ENCODE measurements at places on chromosomes 2 and 18. TPM values are rescaled to one million over a fixed set of nuclear protein-coding genes. Genes with fewer than 3 reads are reported as not detected.

Gene SMYD5
- 18.2 TPM for polyA plus RNA-seq

- H3K36me3 ChIP-seq: no peaks in the 10 kb centered on the region
- H3K27ac ChIP-seq: no peak overlapping the region
- peaks cover 24% of the 10 kb centered on the region for H3K4me1 ChIP-seq
Observed at GRCh38 chr2:120683081-120683480, 52.6 kb upstream of the GLI2 start.

GRCh38 chr18:79510046-79510685, 114.4 kb downstream of the NFATC1 start:
- no peak overlapping the region for H3K4me3 ChIP-seq
- H3K27ac ChIP-seq: no peak overlapping the region
- no peaks in the 10 kb centered on the region for H3K36me3 ChIP-seq
- peaks cover 28% of the 10 kb centered on the region for H3K4me1 ChIP-seq
- no peaks in the 10 kb centered on the region for H3K27me3 ChIP-seq

Gene CLEC4F
- not detected for polyA plus RNA-seq

GRCh38 chr2:234427081-234428061, 69.5 kb downstream of the ARL4C start:
- H3K4me1 ChIP-seq: peaks cover 2% of the 10 kb centered on the region
- H3K27me3 ChIP-seq: no peaks in the 10 kb centered on the region
- H3K4me3 ChIP-seq: no peak overlapping the region

Gene INPP5D
- polyA plus RNA-seq: 4.2 TPM

Gene SLC38A11
- polyA plus RNA-seq: 0.46 TPM

Gene CDH19
- polyA plus RNA-seq: 3.4 TPM

DNA sequence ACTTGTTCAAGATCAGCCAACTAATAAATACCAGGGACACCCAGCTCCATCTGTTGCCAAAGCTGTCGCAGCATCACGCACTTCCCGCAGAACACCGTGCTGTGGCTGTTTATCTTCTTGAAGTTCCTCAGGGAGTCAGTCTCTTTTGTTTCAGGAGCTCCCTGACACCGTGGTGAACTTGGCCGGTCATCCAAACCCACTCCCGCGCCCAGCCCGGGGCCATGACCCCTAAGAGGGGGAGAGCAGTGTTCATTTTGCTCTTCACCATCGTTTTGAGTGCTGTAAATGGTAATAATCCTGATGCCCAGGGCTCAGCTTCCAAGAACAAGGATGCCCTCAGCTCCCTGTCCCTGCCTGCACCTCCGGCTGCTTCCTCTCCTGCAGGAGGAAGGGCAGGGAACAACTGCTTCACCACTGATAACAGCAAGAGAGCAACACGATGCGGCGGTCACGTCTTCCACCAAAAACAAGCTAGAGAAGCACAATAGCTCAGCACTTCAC, 131.4 kb downstream of the SEPTIN10 start:
- H3K4me3 ChIP-seq: no peak overlapping the region
- H3K27me3 ChIP-seq: no peaks in the 10 kb centered on the region
- no peak overlapping the region for H3K27ac ChIP-seq
- DNase-seq: no peak
- H3K36me3 ChIP-seq: peaks cover 4% of the 10 kb centered on the region

DNA sequence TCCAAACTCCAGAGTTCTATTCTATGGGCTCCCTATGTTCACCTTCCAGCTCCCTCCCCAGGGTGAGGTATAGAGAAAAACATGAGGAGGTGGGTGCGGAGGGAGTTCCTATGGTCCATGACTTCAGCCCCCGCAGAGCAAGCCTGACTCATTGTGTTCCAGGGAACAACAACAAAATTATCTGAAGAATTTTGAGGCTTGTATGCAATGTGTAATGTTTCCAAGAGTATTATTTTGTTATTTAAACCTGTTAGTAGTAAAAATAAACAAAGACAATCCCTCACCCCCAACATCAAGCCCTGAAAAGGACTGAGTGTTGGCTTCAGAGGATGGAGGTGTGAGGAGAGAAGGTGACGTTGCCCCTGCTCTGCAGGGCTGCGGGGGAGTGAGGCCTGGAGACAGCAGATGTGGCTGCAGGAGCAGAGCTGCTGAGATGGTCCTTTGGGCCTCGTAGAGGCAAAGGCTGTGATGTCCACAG, 29.0 kb downstream of the LAMA3 start:
- no peak overlapping the region for H3K4me3 ChIP-seq
- peaks cover 15% of the 10 kb centered on the region for H3K4me1 ChIP-seq
- H3K27ac ChIP-seq: no peak overlapping the region
- no peak for DNase-seq
- no peaks in the 10 kb centered on the region for H3K36me3 ChIP-seq

- H3K27me3 ChIP-seq: peaks cover 71% of the 10 kb centered on the region
- no peak for DNase-seq
- H3K36me3 ChIP-seq: no peaks in the 10 kb centered on the region
- H3K27ac ChIP-seq: no peak overlapping the region
- H3K4me1 ChIP-seq: no peaks in the 10 kb centered on the region
Observed at GRCh38 chr18:50193796-50194630, 934 bp downstream of the MYO5B start.

Gene DYNC2LI1
- polyA plus RNA-seq: 11.7 TPM
